ENCODE measurements at places on chromosomes 5 and 9.
A peak's percentile ranks its signal among the peaks of the same experiment; 100 is the strongest.

- DNase-seq: no peak
Measured at GRCh38 chr5:154406231-154406630, 39.6 kb upstream of the SAP30L start.

DNA sequence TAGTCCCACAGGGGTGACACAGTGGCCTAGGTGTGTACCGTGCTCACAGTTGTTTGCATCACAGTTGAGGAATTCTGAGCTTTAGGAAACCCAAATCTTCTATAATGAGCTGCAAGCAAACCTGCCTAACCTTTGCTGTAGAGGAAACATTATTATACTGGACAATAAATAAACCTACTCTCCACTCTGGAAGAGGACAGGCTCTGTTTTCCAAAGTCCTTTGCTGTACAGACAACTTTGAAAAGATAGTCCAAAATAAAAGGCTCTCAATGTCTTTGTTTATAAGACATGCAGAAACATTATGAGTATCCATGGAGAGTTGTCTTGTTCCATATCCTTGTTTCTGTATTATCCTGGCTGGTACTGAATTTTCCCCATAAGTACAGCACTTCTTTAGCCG is 29.4 kb downstream of the ZNF131 start:
- DNase-seq: no peak

GRCh38 chr9:31394015-31394473 is 990.4 kb upstream of the ACO1 start:
- DNase-seq: no peak

DNA sequence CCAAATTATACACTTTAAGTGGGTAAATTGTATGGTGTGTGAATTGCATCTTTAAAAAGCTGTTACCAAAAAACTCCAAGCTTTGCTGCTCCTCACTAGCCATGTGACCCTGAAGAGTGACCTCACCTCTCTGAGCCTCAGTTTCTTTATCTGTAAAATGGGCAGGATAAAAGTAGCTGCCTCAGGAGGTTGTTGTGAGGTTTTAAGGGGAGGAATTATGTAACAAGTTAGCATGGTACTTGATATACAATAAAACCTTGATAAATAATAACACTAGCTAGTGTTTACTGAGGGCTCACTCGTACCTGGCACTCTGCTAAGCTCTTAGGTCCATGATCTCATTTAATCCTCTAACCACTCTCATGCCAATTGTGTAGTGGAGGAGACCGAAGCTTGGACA is 19.0 kb upstream of the PHF19 start:
- no peak for DNase-seq

- DNase-seq: no peak
Measured at GRCh38 chr9:119500072-119500771, 131.0 kb upstream of the BRINP1 start.

DNA sequence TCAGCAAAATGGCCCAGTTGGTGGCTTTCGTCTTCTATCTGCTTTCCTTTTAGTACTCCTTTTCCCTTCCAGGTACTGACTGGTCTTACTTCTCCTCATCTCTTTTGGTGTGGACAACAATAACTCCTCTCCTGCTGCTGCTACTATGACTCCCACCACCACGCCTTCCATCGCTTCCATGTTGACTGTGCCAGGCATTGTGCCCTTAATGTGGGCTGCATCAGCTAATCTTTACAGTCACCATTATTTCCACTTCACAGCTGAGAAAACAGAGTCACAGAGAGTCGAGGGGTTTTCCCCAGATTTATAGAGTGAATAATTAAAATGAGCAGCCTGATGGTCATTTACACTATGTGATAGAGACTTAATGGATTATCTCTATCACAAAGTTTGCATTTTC is 184.9 kb upstream of the IL12B start:
- no peak for DNase-seq

DNA sequence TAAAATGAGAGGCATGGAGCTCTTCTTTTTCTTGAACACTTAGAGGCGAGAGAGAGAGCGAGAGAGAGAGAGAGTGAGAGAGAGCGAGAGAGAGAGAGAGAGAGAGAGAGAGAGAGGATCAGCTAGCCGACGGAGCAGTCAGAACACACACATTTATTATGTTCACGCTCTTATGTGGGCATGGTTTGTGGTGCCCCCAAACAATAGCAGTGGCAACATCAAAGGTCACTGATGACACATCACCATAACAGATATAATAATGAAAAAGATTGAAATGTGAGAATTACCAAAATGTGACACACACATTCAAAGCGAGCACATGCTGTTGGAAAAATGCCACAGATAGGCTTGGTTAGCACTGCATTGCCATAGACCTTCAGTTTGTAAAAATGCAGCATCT is 116.1 kb downstream of the KDM4C start:
- no peak for DNase-seq

DNA sequence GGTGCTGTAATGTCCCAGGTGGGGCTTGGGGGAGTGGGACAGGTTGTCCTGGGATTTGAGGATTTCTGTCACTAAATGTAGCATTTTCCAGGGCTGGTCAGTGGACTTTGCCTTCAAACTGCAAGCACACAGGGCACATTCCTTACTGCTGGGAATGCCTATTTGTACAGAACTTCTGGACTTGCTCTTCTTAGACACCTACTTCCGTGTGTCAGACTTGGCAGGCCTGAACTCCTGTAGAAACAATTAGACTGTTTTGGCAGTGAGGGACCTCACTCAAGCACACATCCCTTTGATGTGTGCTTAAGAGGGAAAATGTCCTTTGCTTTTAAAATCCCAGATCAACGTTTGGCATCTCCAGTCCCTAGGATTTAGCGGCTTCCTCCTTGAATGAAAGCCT is 192.2 kb downstream of the PAPPA start:
- no peak for DNase-seq

DNA sequence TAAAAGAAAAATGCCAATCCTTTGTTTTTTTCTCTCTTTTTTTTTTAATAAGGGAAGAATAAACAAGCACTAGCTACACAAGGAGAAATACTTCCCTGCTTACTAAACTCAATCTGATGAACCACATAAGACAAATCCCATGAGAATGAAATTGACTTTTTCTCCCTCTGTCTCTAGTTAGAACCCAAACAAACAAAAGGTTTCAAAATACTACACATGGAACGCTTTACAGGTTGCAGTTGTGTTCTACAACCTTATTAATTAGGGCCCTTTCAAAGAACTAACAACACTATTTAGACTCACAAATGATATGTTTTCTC is 124.5 kb downstream of the PDE4D start:
- no peak for DNase-seq

- no peak for DNase-seq
Measured at GRCh38 chr5:14762549-14763216, 98.2 kb downstream of the OTULIN start.

DNA sequence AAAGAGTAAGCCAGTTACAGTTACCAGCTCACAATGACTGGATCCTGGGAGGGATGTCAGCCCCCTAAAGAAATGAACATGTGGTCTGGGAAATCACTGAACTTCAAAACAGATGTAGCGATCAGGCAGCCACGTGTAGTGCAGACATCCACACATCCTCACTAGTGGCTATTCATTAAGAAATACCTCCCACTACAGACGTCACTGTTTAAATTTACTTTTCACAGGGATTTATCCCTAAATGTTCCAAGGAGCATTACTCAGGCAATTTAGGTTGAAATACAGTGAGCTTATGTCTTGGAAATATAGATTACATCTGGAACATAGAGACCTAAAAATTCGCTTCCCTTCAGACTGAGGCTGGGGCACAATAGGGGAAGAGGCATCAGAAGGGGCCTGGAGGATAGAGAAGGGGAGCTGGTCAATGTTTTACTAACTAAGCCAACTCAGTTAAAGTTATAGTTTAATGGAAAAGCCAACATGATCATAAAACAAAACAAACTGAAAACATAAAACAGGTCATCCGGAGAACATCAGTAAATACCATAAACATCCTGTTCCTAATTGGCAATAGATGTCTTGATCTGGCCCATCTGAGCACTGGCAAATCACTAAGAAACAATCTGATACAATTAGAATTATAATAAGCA is 92.3 kb downstream of the FANCC start:
- no peak for DNase-seq

DNA sequence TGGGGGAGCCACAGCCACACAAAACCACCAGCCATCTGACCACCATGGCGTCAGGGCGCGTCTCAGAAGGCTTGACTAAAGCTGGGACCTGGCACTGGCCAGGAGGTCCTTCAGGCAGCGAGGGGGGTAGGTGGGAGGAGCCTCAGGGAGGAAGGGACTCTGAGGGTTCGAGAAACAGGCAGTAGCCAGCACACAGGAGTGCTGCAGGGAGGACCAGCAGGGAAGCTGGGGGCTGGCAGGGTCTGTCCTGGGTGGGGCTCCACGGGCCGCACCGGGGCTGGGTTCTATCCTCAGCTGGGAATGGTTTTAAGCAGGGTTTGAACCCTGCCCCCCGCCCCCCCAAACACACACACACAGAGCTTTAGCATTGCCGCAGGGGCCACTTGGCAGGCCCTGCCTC is 7.4 kb downstream of the FAM163B start:
- no peak for DNase-seq

DNA sequence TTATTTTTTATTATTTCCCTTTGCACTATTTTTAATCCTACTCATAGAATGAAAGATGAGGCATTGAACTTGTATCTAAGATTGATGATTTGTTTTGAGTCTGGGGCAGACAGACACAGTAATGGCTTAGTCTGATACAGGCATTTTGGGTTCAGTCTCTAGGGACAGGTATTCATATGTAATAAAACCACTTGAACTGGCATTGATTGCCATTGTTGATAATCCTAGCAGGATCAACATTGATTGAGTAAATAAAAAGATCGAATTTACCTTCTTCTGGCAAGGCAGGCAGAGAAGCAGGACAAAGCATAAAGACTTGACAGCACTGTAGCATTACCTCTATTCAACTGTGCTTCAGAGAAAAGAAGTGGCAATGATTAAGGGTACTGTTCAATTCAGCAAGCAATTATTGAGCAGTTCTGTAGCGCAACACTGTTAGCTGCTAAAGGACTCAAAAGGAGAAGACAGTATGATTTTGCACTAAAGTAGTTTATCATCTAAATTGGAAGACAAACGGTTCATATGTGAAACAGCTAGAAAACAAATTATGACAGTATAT is 144.4 kb downstream of the COMMD10 start:
- DNase-seq: no peak

- DNase-seq: no peak
Measured at GRCh38 chr9:130183133-130183762, 11.0 kb downstream of the NCS1 start.

- DNase-seq: no peak
Measured at GRCh38 chr5:149981206-149981605, 19.2 kb downstream of the TIGD6 start.

DNA sequence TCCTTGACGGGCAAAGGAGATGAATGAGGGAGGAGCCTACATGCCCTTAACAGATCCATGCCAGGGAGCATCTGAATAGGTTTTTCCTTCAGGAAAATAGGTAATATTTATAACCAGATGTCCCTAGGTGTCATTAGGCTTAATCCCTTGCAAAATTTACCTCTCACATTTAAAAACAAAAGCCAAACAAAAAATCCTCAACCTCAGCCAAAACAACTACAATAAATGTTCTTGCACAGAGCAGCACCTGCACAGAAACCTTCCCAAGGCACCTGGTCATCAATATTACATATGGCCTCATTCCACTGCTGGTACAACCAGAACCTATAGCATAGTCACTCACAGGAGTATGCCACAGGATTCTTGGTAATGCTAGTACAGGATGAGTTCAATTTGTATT is 30.1 kb downstream of the SLC38A9 start:
- no peak for DNase-seq

DNA sequence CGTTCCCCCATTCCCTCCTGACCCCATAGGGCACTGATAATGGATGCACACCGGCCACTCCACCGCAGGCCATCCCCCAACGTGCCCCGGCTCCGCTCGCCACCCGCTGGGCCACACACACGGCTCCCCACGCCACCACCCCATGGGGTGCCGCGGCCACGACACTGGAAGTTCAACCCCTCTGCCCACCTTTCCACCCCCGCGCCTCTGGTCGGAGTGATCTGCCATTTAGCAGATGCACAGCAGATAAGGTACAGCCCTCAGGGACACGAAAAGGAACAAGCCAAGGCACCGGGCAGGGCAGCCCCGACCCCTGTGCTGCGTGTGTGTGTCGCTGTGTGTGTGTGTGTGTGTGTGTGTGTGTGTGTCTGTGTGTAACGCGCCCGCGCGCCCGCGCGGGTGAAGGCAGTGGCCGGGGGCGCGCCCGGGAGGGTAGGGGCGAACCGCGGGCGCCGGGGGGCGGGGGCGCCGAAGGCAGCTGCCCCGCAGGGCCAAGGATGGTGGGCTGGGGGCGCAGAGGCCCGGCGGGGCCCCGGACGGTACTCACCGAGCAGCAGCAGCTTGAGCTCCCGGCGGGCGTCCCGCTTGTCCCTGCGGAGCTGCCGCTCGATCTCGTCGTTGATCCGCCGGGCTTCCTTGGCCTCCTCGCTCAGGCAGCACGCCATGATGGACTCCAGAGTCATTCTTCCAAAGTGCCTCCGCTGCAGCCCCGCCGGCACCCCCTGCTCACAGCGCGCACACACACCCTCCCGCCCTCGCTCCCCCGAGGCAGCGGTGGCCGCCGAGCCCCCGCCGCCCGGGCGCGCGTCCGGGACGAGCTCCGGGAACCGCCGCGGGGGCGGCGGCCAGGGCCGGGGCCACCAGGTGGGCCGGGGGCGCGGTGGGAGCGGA is 813 bp downstream of the GNAQ start:
- DNase-seq: peak; percentile 53

GRCh38 chr9:21806644-21807043 is 4.2 kb downstream of the MTAP start:
- no peak for DNase-seq

DNA sequence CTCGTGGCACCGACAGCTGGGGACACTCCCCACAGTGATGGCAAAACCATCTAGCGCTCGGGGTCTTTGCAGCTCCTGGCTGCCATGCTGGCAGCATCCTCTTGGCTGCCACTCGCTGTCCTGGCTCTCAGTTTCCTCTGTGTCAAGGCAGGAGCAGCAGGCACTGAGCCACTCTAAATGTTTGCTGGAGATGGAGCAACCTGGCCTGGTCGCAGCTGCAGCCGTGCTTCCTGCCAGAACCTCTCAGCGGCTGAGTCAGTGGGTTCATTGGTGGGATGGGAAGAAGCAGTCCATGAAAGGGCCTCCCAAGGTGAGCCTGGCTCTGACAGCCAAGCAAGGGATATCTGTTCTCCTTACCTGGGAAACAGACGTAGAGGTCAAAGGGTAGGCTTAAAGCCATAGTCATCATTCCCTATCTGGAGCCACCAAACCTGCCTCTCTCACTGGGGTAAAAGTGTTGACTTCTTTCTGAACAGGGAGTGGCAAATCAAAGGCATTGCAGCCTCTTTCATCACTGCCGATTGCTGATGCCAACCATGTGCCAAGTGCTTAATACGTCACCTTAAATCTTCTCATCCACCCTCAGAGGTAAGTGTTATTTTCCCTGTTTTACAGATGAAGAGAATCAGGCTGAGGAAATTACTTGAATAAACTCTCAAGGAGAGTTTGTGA is 304.8 kb upstream of the ZNF462 start:
- no peak for DNase-seq

GRCh38 chr5:85000671-85001070 is 616.0 kb upstream of the EDIL3 start:
- no peak for DNase-seq

- no peak for DNase-seq
Measured at GRCh38 chr9:96203867-96204501, 98.0 kb downstream of the HSD17B3 start.

Data from activated T-helper 9 cell treated with anti-CD3 and anti-CD28 coated beads, Interleukin-2, amount 50 U/mL, for 16 hours (primary cell).